ENCODE measurements at places on chromosomes 4 and X. TPM values are rescaled to one million over a fixed set of nuclear protein-coding genes. Genes with fewer than 3 reads are reported as not detected.

The HTRA3 gene
- total RNA-seq, result 5.4 TPM

The AREG gene
- 0.30 TPM for total RNA-seq

The BCAP31 gene
- 187 TPM for total RNA-seq

The PAGE4 gene
- not detected for total RNA-seq

The FGFR3 gene
- total RNA-seq, result 0.59 TPM

The FAM184B gene
- total RNA-seq, result 0.10 TPM

The MAB21L2 gene
- total RNA-seq, result 4.6 TPM

The ZFP92 gene
- 0.23 TPM for total RNA-seq

The COL4A5 gene
- total RNA-seq, result 267 TPM

The UGT2B17 gene
- not detected for total RNA-seq

The MAGEC1 gene
- not detected for total RNA-seq

The CLNK gene
- not detected for total RNA-seq

The STK26 gene
- total RNA-seq, result 5.1 TPM

The ZNF157 gene
- total RNA-seq, result 0.03 TPM

The MAGEE1 gene
- 2.9 TPM for total RNA-seq

The WDR17 gene
- 0.76 TPM for total RNA-seq

The PCSK1N gene
- total RNA-seq, result 10.7 TPM

The ARHGEF38 gene
- not detected for total RNA-seq

The SMR3B gene
- total RNA-seq, result not detected

The SRPK3 gene
- 3.6 TPM for total RNA-seq

The POU4F2 gene
- total RNA-seq, result not detected

The VGLL1 gene
- not detected for total RNA-seq

The ELMOD2 gene
- total RNA-seq, result 29.1 TPM

The ALG13 gene
- 58.5 TPM for total RNA-seq

The PAGE2 gene
- total RNA-seq, result not detected

The FGB gene
- total RNA-seq, result not detected

The PRR32 gene
- not detected for total RNA-seq
